GM03348 (cell line): ENCODE measurements at places on chromosomes 7 and 10.

- DNase-seq: no peak
Measured at GRCh38 chr7:142806022-142806356, 35.2 kb downstream of the PRSS2 start.

DNA sequence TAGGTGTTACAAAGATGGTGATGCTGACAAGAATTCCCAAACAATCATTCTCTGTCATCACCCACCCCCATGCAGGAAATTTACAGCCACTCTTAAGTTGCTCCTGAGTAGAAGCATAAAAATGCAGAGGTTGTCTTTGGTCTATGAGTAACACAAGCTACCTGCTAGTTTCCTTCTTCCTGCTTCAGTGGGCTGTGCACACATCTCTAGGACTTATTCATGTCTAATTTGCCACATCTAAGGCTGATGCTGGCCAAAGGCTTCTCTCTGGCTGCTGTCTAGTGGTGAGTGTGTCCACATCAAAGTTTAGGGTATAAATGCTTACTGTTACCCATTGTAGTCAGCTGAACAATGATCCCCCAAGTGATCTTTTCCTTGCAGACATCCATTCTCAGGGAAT lies 662.5 kb downstream of the TYW1 start:
- DNase-seq: no peak

DNA sequence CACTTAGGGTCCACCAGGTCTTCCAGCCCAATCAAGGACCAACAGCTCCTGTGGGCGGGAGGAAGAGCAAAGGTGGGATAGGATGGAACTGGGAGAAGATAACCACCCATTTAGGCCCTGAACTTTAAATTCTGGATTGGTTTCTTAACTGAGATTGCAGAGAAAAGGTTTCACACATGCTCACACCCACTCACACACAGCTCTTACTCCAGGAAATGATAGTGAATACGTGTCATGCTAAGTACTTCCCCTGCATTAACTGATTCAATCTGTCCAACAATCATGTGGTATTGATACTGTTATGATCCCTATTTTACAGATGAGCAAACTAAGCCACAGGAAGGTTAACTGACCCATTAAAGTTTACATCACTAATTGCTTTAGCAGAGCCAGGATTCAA lies 4.6 kb upstream of the CYP3A4 start:
- peak; percentile 14 for DNase-seq

GRCh38 chr7:76225379-76225778 lies 23.7 kb downstream of the SRRM3 start:
- DNase-seq: peak; percentile 61

DNA sequence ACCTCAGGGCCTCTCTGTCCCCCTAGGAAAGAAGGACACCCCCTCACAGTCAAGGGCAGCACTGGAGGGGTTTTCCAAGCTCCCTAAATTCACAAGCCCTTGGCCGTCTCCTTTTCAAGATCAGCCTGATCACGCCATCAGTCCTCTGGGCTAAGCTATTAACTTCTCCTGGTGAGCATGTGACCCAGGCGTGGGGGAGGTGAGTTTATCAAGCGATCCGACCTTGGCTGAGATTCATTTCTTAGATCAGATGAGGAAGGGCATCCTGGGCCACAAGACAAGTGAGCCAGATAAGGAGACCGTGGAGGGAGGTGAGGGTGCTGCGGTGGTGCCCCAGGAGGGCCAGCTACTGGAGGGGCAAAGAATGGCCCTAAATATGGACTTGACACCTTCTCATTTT lies 19.2 kb upstream of the EN2 start:
- no peak for DNase-seq

- no peak for DNase-seq
Measured at GRCh38 chr7:80286611-80287010, 152.0 kb downstream of the GNAI1 start.

- DNase-seq: no peak
Measured at GRCh38 chr10:34298346-34298818, 516.7 kb downstream of the PARD3 start.

DNA sequence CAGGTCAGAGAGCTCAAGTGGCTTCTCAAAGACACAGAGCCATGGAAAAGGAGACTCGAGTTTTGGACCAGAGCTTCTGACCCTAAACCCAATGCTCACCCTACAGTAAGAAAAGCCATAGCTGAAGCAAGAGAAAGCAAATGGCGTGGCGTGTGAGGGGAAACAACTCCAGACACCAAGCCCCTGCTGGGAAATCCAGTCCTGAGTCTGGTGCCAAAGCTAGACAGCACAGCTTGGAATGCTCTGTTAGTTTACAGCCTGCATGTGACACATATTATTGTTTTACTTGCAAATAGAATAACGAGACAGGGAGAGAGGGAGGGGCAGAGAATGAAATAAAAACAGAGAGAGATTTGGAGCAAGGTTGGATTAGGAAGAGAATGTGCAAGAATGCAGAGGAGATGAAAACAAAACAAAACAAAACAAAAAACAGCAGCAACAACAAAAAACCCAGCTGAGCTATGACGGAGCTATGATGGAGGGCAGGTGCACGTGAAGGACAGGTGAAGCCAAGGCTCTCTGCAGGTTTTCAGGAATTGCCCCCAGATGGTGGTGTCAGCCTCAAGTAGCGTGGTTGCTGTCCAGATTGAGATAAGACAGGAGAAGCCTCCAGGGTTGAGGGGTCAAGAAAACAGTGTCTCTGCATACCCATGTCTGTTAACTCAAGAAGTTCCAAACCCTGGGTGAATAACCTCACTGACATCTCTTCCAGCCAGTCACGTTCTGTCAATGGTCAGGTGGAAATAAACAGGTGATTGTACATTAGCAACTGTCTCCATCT lies 69.7 kb upstream of the LRRC18 start:
- DNase-seq: no peak

- DNase-seq: no peak
Measured at GRCh38 chr7:136058546-136058945, 81.4 kb upstream of the MTPN start.

GRCh38 chr7:147279964-147280374 lies 1163.4 kb downstream of the CNTNAP2 start:
- no peak for DNase-seq

DNA sequence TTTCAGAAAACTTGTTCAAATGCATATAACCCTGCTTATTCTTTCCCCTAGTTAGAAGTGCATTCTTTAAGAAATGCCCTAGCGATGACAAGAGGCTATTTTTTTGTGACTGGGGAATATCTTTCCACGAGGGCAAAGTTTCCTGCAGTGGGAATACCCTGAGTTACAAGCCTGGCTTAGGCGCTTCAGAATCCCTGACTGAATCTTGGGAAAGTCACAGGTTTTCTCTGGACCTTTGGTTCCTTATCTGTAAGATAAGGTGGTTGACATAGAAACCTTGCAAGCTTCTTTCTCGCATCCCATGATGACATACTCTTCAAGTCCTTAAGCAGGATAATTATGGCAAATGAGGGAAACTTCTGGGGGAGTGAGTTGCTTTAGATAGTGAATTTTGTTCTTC lies 80.5 kb upstream of the FZD8 start:
- no peak for DNase-seq

GRCh38 chr7:36496576-36496975 lies 106.9 kb downstream of the ANLN start:
- DNase-seq: no peak

- DNase-seq: no peak
Measured at GRCh38 chr7:98206451-98207330, 4.5 kb upstream of the BHLHA15 start.

- DNase-seq: no peak
Measured at GRCh38 chr7:66974986-66975590, 20.3 kb downstream of the SBDS start.

DNA sequence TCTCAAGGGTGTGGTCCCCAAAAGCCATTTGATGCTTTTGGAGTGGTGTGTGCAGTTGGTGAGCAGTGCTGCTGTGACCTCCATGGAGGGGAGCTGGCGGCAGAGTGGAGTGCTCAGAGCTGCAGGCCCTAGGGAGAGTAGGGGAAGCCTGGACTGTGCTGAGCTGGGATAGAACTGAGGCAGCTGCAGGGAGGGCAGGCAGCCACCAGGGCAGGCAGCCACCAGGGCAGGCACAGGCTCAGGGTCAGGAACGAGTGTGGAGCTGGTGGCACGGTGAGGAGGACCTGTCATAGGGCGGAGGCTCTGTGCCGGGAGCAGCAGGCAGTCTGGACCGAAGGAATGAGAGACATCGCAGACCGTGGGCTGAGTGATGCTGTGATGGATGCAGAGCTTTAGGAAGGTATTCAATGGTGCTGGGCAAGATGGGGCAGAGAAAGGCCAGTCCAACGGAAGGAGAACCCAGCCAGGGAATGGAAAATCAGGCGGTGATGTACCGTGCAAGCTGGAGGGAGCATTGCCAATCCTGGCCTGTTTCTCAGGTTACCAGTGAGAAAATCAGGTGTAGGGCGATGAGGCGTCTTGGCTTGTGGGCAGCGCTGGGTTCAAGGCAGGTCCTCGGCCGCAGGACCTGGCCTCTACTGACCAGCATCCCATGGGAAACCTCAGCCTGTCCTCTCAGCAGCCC lies 152.6 kb downstream of the CAMK1D start:
- DNase-seq: no peak

DNA sequence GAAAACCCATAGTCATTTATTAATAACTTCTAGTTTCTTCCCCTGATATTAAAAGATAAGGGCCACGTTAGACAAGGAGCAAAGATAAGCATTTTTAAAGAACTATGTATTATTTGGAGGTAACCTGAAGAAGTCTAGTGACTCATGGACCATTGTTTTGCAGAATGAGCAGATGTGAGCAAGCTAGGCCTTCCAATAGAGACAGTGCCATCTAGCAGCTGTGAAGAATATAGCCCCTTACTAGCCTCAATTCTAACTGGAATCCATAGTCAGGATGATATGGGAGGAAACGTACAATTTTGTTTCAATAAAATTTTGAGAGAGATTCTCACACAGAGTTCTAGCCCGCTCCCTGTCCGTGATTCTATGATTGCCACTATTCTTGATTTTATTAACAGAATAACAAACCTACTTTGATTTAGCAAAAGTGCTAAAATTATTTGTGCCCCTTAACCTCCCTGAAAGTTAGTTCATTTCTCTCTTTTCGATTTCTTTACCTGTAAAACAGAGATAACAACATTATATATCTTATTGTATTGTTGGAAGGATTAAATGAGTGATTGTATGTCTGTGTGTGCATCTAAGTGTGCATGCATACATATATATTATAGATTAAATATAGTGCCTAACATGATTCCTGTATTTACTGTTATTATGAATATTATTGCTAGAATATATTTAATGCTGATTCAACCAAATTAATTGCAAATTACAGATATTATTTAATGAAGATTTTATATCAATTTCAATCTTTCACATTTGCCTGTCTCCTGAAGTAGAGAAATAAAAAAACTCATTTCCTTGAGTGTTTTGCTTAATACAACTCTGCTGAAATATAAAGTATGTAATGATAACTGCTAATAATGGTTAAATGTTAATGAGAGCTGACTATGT lies 22.7 kb downstream of the FAM237B start:
- DNase-seq: peak; percentile 83

DNA sequence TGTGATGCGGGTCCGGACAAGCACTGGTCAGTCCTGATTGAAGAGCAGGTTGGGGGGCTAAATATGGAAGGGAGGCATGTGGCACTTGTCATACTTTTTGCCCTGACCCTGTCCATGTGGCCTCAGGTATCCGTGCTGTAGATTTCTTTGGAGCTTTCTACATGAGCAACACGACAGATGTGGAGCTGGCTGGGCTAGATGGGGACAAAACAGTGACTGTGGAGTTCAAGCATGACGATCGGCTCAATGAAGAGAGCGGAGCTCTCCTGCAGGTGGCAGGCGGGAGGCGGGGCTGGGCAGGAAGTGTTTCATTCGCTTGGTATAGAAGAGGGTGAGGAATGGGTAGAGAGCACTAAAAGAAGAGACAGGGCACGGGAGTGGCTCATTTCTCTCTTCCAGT lies 13.0 kb upstream of the CHCHD1 start:
- no peak for DNase-seq

- DNase-seq: no peak
Measured at GRCh38 chr10:4867520-4868356, 41.7 kb downstream of the AKR1E2 start.

GRCh38 chr10:5800782-5801181 lies 12.5 kb downstream of the GDI2 start:
- DNase-seq: no peak

DNA sequence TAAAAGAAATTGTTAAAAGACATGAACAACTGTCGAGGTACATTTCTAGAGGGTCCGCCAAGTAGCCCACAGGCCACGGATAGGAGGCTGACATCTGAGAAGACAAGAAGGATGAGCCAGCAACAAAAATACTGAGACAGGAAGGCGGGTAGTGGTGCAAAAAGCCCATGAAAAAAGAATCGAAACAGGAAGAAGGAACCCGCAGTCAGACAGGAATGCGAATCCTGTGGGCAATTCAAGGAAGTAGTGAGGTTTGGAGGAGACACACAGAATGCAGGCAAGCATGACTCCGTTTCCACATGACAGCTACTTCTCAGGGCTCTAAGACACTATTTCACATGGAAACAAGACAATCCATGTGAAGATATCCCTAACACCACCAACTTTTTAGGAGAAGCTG lies 125.2 kb downstream of the DOCK4 start:
- no peak for DNase-seq

DNA sequence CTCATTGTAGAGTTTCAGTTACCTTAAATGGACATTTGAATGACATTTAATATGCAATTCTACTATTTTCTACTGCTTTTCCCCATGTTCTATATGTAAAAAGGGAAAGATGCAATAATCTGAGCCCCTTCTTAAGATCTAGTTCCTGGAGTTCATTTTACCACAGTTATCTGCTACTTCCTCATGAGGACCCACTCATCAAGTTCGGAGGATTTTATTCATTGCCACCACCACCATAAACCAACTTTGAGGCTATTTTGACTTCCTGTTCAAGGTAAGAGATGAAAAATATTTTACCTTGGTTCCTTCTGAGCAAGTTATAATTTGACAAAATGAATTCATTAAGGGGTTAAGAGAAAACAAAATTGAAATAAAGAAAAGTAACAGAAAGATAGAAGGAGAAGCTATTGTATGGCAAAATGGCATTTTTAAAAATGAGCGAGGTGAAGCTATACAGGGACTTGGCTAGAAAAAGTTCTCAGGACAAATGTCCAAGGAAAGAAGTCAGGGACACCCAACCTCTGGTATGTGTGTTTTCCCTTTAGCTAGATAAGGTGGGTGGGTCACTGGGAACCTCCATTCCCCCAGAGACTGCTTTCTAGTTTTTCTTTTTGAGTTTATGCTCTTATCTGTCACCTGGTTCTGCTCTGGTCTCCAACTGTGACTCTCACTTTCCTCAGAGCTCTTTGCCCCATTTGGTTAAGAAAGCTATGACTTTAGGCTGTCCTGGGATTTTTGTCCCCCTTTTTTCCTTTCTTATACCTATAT lies 14.9 kb upstream of the FAM3C start:
- DNase-seq: no peak

DNA sequence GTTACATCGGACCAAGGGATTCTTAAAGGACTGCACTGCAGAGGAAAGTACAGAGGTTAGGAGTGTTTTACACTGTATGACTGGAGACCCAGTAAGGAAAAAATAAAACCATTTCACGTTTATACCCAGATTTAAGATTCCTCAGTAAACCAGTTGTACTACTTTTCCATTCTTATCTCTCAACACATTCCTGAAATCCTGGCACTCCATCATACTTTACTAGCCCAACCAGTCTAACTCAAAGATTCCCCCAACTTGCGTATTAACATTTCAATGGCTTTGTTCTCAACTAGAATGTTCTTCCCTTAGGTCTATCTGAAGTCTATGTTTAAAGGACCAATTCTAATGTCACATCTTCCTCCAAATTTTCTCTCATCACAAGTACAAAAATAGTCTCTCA lies 8.0 kb downstream of the CCDC186 start:
- DNase-seq: no peak
